Activated CD8-positive, alpha-beta memory T cell treated with anti-CD3 and anti-CD28 coated beads for 48 hours (primary cell): ENCODE measurements at places on chromosomes 3 and 15.

DNA sequence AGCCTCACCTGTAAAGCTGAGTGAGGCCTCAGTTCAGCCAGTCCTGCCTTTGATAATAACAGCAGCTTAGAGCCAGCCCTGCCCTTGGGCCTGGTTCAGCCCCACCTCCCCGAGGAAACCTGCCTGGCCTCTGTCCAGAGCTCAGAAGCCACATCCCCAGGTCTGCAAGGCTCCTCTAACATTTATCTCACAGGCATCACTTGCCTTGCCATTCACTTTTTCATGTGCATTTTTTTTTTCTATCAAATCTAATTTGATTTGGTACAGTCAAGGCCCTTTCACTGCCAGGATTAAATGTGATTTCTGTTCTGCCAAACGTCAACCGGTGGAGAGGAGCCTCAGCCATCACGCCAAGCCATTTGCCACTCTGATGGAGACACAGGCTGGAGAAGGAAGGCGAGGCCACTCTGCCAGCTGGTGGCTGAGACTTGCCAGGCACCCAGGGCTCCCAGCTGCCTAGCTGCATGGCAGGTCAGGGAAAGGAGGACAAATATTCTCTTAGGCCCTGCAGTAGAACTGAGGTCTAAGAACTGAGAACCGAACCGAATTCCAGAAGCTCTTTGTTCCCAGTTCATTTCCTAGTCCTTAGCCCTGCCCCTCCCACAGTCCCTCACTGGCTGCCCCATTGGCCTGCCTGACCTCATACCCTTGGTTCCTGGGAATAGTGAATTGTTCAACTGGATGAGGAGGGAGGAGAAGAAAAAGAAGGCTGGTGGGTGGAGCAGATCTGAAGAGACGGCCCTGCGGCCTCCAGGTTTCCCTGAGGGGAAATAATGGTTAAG is 76.4 kb downstream of the SPSB4 start:
- DNase-seq: no peak

DNA sequence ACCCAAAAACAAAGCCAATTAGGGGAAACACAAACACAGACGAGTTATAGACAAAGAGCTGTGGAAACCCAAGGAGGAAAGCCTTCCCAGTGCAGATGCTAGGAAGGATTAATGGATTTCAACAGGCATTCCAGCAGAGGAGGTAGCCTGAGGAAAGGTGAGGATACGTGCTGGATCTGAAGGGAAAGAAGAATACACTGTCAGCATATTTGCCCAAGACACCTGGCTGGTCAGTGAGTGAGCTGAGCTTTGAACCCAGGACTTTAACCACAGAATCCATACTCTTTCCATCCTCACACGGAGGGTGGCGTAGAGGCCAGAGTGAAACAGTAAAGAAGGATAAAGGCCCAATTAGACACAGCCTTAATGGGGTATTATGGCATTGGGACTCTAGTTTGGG is 9.1 kb upstream of the BFSP2 start:
- no peak for DNase-seq

GRCh38 chr15:84804005-84804900 is 12.9 kb upstream of the ALPK3 start:
- DNase-seq: no peak

- DNase-seq: no peak
Observed at GRCh38 chr3:31232055-31233025, 300.4 kb upstream of the STT3B start.

DNA sequence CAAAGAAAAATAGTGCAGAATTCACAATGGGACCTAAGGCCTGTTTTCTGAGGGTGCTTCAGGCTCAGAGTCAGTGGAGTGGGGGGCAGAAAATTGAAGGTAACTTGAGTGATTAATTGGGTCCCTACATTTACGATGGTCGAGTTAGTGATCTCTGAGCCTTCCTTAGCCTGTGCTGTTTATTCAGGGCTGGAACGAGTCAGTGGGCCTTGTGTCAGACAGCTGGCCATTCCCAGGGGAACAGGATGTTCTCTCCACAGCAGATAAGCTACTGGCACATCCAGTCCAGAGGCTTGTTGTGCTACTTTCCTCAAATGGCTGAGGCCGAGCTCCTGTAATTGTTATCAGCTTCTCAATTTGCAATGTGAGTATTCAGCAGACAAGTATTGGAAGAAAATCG is 29.2 kb upstream of the CNTN3 start:
- no peak for DNase-seq

DNA sequence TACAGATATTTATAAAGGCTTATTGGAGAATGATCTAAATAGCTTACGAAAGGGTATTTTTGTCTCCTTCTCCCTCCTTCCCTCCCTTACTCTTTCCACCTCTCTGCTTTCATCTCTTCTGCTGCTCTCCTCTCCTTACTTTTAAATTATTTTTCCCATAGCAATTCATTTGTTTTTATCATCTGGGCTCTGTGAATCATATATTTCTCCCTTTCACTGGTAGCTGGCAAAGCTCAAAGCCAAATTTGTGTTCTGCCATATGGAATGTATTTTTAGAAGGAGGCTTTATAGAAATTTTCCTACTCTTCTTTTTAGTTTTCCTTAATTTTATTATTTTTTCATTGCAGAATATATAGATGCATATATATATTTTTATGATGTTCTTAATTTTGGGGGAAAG is 385.8 kb downstream of the C3orf38 start:
- no peak for DNase-seq

GRCh38 chr3:137815251-137815650 is 51.1 kb downstream of the SOX14 start:
- no peak for DNase-seq

GRCh38 chr15:63089260-63090043 is 32.2 kb upstream of the LACTB start:
- no peak for DNase-seq

DNA sequence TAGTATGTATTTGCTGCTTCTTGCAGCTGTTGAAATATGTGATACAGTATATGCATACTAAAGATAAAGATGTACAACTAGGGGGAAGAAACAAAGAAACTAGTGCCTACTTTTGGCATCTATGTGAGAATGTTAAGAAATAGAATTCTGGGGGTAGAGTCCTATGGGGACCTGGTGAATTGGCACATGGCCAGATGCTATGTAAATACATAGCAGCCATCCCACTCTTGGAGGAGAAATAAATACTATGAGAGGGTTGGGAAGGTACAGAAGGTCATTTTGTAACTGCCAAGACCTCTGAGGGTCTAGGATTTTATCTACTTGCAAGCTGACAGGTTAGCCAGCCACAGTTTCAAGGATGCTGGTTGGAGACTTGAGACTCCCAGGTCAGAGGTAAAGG is 298.3 kb upstream of the TBL1XR1 start:
- no peak for DNase-seq

DNA sequence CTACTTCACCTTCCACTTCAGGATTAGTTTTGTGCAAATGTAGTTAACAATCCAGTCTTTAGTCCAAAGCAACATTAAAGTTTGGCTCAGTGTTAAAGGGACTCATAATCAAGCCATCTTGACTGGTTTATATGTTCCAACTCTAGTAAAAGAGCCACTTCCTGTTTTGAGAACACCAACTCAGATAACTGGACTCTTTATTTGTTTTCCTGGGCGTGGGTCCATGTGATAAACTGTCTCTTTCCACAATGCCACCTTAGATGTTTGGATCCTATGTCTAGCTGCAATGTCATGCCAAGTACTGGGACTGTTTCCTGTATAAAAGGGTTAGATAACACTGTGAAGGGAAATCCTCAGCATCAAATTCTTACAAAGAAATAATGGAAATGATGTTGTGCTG is 545.0 kb downstream of the PYDC2 start:
- DNase-seq: no peak

GRCh38 chr3:13420831-13421765 is 976 bp upstream of the NUP210 start:
- DNase-seq: peak; percentile 46

- no peak for DNase-seq
Observed at GRCh38 chr3:76096836-76097588, 311.7 kb upstream of the ZNF717 start.

GRCh38 chr3:73786321-73786807 is 161.6 kb upstream of the PDZRN3 start:
- no peak for DNase-seq

GRCh38 chr15:66842710-66843441 is 140.8 kb downstream of the SMAD6 start:
- no peak for DNase-seq

- no peak for DNase-seq
Observed at GRCh38 chr15:37771465-37771864, 163.0 kb upstream of the TMCO5A start.

DNA sequence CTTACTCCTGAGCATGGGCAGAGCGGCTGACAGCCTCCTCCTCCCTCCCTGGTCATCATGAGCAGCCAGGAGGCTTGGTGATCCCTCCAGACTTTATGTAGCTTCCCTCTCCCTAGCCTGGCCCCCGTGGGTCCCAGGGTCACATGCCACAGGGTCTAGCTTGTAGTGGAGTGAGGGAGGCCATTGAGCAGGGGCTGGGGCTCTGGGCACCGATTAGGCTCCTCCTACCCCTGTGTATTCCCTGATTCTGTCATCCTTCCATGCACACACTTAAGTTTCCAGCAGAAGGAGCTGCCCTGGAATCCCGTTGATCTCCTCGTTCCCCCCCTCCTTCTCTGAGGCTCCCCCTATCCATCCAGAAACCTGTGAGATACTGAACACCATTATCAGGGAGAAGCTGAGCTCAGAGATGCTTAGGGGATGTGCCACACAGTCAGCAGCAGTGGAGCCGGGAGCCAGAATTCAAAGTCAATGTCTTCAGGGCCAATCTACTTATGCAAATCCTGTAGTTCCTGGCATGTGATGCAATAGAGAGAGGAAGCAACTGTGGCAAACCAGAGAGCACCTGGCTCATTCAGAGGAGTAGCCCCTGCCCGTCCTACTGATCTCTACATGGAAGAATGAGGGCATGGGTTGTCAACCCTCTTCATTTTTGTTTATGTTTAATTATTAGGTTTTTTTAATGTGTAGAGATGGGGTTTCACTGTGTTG is 17.2 kb downstream of the CCDC33 start:
- no peak for DNase-seq

GRCh38 chr3:101842245-101842934 is 6.9 kb upstream of the NFKBIZ start:
- no peak for DNase-seq

DNA sequence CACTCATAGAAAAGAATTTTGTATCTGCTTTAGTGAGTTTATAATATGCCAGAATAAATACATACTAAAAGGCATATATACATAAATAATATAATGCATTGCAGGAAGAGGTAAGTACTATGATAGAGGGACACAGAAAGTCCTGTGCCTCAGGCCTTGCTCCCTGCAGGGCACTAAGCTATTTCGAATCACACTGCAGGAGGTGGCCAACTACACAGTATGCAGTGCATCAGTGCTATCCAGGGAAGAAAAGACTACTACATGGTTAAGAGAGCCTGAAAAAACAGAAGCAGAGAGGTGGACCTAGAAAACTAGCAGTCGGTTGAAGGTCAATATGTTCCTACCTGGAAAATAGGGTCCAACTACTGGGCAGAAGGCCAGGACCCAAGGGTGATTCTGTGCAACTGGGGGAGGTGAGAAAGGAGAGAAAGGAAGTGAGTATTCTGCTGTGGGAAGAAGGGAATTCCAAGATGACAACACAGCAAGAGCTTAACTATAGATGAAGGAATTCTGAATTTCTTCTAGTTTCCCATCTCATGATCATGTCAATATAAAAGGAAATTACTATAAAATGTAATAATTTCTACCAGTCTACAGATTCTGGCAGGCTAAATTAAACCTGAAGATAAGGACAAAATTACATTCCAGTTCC is 218.0 kb downstream of the ZBTB20 start:
- no peak for DNase-seq

DNA sequence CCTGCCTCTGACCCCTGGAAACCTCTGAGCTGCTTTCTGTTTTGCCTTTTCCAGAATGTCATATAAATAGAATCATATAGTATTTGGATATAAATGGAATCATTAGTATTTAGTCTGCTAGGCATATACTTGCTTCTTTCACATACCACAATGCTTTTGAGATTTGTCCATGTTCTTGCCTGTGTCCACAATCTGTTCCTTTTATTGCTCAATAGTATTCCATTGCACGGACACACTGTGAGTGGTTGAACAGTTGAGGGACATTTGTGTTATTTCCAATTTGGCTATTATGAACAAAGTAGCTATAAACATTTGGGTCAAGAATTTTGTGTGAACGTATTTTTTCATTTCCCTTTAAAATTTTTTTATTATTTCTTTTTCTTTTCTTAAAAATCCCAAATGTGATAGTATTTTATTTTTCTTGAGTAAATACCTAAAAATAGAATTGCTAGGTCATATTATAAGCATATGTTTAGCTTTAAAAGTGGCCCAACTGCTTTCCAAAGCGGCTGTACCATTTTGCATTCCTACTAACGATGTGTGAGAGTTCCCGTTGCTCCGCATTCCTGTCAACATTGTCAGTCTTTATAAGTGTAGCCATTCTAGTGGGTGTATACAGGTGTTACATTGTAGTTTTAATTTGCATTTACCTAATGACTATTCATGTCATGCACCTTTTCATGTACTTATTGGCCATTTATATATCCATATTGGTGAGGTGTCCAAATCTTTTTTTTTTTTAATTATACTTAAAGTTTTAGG is 26.5 kb downstream of the WDR53 start:
- no peak for DNase-seq

DNA sequence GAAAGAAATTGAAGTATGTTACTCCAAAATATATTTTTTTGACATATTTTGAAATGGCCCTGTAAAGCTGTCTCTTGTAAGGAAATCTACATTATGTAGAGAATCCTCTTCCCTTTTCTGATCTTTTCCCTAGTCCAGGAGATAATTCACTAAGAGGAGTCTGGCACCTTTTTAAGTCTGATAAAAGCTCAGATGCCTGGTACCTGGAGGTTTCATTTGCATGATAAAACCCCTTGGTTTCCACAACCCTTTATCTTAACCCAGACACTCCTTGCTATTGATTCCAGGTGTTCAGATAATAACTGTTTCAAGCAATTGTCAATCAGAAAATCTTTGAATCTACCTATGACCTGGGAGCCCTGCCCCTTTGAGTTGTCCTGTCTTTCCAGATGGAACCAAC is 26.5 kb downstream of the FGF12 start:
- no peak for DNase-seq

DNA sequence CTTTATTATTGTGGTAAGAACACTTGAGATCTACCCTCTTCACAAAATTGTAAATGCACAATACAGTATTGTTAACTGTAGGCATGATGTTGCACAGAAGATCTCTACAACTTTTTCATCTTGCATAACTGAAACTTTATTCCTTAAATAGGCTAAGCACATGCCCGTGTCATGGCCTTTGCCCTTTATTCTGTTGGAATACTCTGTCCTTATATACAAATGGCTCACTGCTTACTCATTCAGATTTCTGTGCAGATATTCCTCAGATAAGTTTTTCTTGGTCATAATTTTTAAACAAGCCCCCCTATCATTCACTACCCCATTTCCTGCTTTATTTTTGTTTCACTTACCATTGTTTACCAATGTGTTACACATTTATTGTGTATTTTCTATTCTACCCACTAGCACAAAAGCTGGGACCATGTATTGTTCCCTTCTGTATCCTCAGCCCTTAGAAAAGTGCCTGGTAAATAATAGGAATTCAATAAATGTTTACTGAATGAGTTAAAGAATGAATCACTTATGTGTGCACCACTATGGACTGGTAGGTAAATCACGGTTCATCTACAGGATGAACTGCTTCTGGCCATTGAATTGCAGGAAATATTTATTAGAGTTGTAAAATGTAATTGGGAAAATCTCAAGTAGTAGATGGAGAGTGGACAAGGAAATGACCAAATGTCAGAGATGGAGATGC is 151.0 kb downstream of the CPNE4 start:
- DNase-seq: no peak

- no peak for DNase-seq
Observed at GRCh38 chr3:52381623-52382022, 63.3 kb downstream of the SEMA3G start.

- DNase-seq: no peak
Observed at GRCh38 chr3:183634707-183635106, 716 bp upstream of the KLHL24 start.

- DNase-seq: no peak
Observed at GRCh38 chr3:143677430-143677829, 170.8 kb downstream of the SLC9A9 start.
